ENCODE measurements at places on chromosomes 12 and 14.

DNA sequence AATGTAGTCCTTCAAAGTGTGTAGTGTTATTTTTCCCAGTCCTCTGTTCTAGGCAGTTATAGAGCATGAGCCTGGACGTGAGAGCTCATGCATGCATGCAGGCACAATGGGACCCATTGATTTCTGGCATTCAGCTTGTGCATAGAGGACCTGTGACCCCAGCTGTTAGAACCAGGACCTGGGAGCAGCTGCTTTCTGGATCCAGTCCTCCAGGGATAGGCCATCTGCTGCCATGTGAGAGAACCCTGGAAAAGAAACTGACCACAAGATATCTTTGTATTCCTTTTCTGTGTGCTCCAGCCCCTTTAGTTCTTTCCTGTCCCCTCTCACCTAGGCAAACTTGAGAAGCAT lies 76.9 kb downstream of the SUSD6 start:
- no peak overlapping the region for H3K4me3 ChIP-seq
- peaks cover under 1% of the 10 kb centered on the region for H3K27me3 ChIP-seq
- H3K27ac ChIP-seq, result no peak overlapping the region
- peaks cover 11% of the 10 kb centered on the region for H3K36me3 ChIP-seq

DNA sequence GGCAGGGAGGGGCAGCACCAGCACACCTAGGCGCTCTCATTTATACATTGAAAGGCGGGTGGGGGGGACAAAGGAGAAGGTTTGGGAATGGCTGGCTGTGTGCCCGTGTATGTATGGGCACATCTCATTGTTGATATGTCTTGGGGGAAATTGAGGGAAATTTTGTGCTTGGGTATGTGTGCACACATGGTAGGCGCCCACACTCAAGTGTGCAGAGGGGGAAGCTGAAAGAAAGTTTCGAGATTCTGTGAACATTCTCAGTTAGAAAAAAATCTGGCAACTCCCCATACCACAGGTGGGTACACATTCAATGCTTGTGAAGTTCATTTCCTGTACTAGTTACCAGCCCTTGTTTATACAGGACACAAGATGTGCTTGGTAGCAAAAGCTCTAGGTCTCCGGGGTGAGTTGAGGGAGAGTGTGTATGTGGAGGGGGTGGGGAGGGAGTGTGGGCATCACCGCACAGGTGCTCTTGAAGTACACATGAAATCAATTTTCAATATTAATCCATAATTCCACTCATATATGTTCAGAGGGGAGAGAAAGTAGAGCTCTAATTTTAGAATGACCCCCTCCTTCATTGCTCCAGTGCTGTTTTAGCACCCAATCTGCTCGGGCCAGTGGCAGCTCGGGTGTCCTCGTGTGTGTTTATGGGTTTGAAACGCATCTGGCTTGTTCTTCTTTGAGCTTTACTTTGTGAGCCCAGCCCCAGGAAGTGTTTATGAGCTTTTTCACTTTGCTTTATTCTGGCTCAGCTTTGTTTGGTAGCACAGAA lies 286.0 kb downstream of the ZFP36L1 start:
- peak overlapping the region; percentile 99 for H3K27ac ChIP-seq
- no peak overlapping the region for H3K4me3 ChIP-seq
- peaks cover 49% of the 10 kb centered on the region for H3K4me1 ChIP-seq
- DNase-seq, result no peak

DNA sequence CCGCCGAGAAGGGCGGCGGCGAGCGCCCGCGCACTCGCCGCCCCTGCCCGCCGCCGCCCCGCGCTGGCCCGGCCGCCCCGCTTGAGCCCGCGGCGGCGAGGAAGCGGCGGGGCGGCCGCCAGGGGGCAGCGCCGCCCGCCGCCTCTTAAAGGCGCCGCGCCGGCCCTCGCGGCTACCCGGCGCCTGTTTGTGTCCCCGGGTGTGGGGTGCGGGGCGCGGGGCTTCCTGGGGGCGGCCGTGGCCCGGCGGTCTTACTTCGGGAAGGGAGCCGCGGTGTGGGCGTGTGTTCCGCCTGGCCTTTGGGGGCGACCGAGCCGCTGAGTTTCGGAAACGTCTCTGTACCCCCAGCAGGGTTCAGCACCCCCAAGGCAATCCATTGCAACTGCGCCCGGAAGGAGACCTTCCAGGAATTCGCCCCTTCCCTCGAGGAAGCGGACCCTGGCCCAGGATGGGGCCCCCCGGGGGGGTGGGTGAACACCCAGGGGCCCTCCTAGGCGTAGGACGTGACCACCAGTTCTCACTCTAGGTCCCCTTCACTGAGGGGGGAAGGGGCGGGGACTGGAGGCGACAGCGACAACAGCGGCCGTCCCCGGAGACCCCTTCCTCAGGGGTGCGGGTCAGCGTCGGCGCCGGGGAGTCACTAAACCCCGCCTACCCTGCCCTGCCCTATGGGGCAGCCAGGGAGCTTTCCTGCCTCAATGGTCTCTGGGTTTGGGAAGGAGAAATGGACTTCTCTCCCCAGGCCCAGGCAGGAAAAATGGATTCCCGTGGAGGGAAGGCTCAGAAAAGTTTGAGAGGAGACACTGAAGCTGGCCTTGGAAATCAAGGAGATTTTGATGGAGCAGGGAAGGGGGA lies at the start of gene ITPK1:
TSS of gene ITPK1 (minus strand) at position 105 of the 855 bp plus-strand sequence. CDS start 762 bp downstream, outside the sequence.
- H3K27ac ChIP-seq, result no peak within 1 kb of the TSS
- peaks cover 16% of the 10 kb centered on the region for H3K27me3 ChIP-seq
- DNase-seq, result peak; percentile 62
- peaks cover 11% of the 10 kb centered on the region for H3K4me1 ChIP-seq
- peak within 1 kb of the TSS; percentile 84 for H3K4me3 ChIP-seq
- H3K36me3 ChIP-seq, result no peaks in the 10 kb centered on the region

DNA sequence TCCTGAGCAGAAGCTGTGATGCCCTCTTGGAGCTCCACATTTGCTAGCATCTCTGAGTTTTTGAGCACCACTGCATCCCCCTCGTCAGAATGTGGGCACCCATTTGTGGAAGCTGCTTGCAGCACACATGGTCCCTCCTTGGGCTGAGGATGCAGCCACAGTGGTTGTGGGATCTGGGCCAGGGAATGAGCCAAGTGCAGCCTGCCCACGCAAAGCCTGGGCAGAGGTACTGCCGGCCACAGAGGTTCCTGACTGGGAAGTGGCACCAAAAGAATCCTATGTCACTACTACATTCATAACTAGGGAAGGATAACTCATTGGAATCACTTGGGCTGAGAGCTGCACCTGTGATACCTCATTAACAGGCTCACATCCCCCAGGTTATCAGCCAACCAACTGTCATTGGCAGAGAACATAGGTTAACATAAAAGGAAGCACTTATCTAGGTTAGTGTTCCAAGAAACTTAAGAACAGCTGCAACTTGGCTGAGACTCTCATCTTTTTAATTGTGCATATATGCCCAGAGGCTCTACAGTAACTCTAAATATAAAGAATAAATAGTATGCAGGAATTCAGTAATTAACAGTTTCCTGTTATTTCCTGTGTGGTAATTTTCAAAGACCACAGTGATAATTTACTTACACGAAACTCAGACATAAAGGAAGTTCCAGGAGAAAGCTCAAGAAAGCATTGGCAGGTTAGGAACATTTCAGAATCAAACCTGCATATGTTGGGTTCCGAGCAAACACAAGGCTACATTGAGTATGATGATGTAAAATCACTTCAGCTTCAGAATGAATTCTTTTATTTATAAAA lies 145.3 kb downstream of the BCAT1 start:
- no peaks in the 10 kb centered on the region for H3K4me1 ChIP-seq
- H3K36me3 ChIP-seq, result no peaks in the 10 kb centered on the region
- H3K27me3 ChIP-seq, result peaks cover 4% of the 10 kb centered on the region
- no peak for DNase-seq
- H3K27ac ChIP-seq, result no peak overlapping the region

DNA sequence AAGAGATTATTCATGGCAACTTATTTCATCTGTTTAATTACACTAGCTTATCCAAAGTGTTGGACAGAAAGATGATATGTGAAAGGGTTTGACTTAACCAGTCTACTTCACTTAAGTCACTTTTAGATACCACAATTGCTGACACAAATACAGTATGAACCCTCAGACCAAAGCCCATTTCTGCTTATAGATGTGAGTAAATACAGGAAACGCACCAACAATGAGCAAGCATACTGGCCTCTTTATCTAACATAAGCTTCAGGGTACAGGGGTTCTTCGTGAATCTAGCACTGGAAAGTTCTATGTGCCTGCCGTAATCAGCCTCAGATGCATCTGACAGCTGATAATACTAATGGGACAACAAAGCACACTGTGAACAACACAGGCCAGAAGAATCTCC lies 209.6 kb downstream of the MED13L start:
- no peak overlapping the region for H3K27ac ChIP-seq
- no peaks in the 10 kb centered on the region for H3K36me3 ChIP-seq
- no peak overlapping the region for H3K4me3 ChIP-seq
- H3K4me1 ChIP-seq, result peaks cover 27% of the 10 kb centered on the region
- peaks cover under 1% of the 10 kb centered on the region for H3K27me3 ChIP-seq

- H3K27me3 ChIP-seq, result no peaks in the 10 kb centered on the region
- H3K4me3 ChIP-seq, result no peak overlapping the region
- no peaks in the 10 kb centered on the region for H3K4me1 ChIP-seq
- no peaks in the 10 kb centered on the region for H3K36me3 ChIP-seq
- no peak overlapping the region for H3K27ac ChIP-seq
These were observed 46.3 kb downstream of the PTPRQ start for GRCh38 chr12:80490329-80490728.

GRCh38 chr12:1886396-1887008 lies 31.9 kb downstream of the CACNA2D4 start:
- no peak for DNase-seq
- H3K4me1 ChIP-seq, result no peaks in the 10 kb centered on the region
- H3K27ac ChIP-seq, result no peak overlapping the region
- peaks cover 7% of the 10 kb centered on the region for H3K27me3 ChIP-seq
- H3K4me3 ChIP-seq, result no peak overlapping the region

- no peaks in the 10 kb centered on the region for H3K4me1 ChIP-seq
- no peaks in the 10 kb centered on the region for H3K36me3 ChIP-seq
- H3K4me3 ChIP-seq, result no peak overlapping the region
- H3K27ac ChIP-seq, result no peak overlapping the region
These were observed 366.7 kb downstream of the BTG1 start for GRCh38 chr12:91778938-91779400.

DNA sequence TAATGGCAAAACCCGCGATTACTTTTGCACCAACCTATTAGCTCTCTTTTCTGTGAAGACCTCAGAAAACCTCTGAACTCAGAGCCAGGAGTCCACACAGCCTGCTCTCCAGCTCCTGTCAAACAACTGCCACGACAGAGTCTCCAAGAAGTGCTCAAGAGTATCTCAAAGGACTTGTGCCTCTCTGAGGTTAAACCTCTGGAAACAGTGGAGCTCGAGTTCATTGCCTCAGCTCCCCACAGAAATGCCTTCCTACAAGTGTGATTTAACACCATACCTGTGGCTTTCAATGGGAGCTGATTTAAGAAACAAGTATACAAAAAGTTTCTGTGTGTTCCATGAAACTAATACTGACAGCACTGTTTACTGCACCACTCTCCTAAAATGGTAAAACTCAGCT lies 20.1 kb downstream of the ACTN1 start:
- peaks cover 25% of the 10 kb centered on the region for H3K4me1 ChIP-seq
- H3K27me3 ChIP-seq, result peaks cover 2% of the 10 kb centered on the region
- H3K4me3 ChIP-seq, result no peak overlapping the region
- DNase-seq, result no peak

DNA sequence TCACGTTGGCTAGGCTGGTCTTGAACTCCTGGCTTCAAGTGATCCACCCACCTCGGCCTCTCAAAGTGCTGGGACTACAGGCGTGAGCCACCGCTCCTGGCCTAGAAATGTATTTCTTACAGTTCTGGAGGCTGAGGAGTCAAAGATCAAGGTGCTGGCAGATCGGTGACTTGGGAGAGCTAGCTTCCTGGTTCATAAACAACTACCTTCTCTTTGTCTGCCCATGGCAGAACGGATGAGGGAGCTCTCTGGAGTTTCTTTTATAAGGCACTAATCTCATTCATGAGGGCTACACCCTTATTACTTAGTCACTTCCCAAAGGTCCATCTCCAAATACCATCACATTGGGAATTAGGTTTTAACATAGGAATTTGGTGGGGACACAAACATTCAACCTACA lies 38.9 kb downstream of the SLC17A8 start:
- H3K27me3 ChIP-seq, result no peaks in the 10 kb centered on the region
- H3K4me3 ChIP-seq, result no peak overlapping the region
- no peaks in the 10 kb centered on the region for H3K36me3 ChIP-seq
- H3K4me1 ChIP-seq, result no peaks in the 10 kb centered on the region
- H3K27ac ChIP-seq, result no peak overlapping the region
- no peak for DNase-seq

GRCh38 chr12:30975581-30975980 lies 49.0 kb downstream of the TSPAN11 start:
- no peak overlapping the region for H3K4me3 ChIP-seq
- peaks cover 20% of the 10 kb centered on the region for H3K27me3 ChIP-seq
- DNase-seq, result no peak
- no peaks in the 10 kb centered on the region for H3K36me3 ChIP-seq
- peak overlapping the region; percentile 78 for H3K27ac ChIP-seq

DNA sequence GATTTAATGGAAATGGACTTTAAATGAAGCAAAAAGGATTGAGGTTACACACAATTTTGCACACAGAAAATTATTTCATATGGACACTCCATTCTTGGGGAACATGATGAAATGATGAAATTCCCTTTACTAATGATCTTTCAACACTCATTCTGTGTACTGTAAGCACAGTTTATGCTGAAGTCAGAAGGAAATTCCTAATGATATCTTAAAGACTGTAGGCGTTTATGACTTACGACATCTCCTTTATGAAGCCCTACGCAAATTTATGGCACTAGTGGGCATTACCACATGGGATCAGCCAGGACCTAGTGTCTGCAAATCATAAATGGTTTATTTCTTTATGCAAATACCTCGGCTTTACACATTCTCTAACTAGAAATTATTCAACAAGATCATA lies 97.9 kb upstream of the SOX5 start:
- no peaks in the 10 kb centered on the region for H3K27me3 ChIP-seq
- peaks cover 8% of the 10 kb centered on the region for H3K4me1 ChIP-seq
- no peak overlapping the region for H3K4me3 ChIP-seq
- H3K27ac ChIP-seq, result no peak overlapping the region
- no peaks in the 10 kb centered on the region for H3K36me3 ChIP-seq

- peaks cover 11% of the 10 kb centered on the region for H3K36me3 ChIP-seq
- no peak overlapping the region for H3K27ac ChIP-seq
- H3K4me1 ChIP-seq, result peaks cover 15% of the 10 kb centered on the region
- no peak overlapping the region for H3K4me3 ChIP-seq
- DNase-seq, result no peak
These were observed 4.5 kb downstream of the KRT8 start for GRCh38 chr12:52900166-52900895.

DNA sequence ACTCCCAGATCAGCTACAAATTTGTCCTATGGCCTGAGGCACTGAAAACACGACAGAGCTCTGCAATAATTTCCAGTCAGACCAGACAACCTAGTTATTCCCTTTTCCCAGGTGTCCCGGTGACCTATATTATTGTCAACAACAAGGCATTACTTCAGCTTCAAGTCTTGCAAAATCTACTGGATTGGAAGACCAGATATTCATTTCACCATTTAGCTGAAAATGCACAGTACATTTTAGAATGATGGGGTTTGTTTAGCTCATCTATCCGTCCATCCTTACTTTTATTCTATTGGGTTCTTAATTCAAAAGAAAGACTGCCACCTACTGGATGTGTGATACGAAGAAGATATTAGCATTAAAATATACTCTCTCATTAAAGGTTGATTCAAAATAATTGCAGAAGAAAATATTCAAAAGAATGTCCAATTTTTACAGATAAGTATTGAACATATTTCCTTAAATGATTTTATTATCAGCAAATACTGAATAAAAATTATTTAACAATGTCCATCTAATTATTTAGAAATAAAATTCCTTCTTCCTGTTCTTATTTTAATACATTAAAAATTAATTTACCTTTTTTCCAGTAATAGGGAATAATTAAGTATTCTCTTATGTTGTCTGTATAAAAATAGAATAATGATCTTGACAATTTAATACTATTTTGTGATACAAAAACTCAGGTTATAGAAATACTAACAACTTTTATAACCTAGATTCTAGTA lies 244.9 kb upstream of the LRIG3 start:
- no peaks in the 10 kb centered on the region for H3K36me3 ChIP-seq
- no peak for DNase-seq
- H3K27ac ChIP-seq, result no peak overlapping the region
- no peaks in the 10 kb centered on the region for H3K27me3 ChIP-seq

Measured in endothelial cell (in vitro differentiated cells).